ENCODE measurements at places on chromosomes 5 and 9.

- DNase-seq: no peak
Measured at GRCh38 chr9:134839455-134840125, 41.0 kb upstream of the FCN2 start.

DNA sequence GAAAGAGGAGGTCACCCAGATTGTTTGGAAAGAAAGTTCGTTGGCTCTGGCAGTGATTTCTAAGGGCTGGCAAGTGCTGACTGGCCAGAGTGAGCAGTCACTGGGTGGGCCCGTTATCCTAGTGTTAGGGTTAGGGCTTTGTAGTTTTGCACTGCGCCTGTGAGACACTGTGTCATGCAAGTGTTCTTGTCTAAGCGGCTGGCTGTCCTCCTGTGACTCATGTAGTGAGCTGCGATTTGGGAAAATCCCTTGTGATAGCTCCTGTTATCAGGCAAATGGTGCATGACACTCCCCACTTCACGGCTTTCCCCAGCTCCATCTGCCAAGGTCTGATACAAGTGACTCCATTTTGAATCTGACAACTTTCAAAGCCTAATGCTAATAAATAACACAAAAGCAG, 526.0 kb upstream of the ADAMTS16 start:
- DNase-seq: no peak

DNA sequence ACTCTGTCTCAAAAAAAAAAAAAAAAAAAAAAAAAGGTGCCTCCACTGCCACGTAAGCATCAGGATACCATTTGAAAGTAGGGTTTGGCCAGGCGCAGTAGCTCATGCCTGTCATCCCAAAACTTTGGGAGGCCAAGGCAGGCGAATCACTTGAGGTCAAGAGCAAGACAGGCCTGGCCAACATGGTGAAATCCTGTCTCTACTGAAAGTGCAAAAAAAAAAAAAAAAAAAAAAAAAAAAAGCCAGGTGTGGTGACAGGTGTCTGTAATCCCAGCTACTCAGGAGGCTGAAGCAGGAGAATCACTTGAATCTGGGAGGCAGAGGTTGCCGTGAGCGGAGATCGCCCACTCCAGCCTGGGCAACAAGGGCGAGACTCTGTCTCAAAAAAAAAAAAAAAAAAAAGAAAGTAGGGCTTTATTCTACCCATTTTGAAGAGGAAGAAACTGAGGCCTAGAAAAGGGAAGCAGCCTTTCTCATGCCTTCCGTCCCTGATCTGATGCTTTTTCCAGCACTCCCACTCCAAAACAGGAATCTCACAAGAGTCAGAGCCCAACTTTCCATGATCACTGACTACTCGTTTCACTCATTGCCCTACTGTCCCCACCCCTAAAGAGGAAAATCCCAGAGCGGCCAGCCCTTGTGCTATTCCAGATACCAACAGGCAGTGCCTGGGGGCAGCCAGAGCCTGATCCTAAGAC, 16.3 kb upstream of the CCIN start:
- DNase-seq: no peak

DNA sequence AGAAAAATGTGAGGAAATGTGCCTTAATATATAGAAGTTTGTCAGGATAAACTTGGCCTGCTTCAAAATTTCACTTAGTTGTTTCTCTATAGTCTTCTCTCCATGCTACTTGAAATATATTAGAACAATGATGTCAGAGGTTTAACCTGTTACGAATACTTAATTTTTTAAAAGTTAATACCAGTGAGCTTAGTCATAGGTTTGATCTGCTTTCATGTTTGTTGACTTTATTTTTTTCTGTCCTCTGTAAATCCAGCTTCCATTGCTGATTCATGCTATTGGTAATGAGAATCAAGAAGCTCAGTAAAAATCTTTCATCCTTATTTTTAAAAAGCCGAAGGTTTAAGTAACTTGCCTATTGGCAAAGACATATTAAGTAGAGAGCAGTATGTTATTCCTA, 27.9 kb downstream of the BDP1 start:
- DNase-seq: no peak

DNA sequence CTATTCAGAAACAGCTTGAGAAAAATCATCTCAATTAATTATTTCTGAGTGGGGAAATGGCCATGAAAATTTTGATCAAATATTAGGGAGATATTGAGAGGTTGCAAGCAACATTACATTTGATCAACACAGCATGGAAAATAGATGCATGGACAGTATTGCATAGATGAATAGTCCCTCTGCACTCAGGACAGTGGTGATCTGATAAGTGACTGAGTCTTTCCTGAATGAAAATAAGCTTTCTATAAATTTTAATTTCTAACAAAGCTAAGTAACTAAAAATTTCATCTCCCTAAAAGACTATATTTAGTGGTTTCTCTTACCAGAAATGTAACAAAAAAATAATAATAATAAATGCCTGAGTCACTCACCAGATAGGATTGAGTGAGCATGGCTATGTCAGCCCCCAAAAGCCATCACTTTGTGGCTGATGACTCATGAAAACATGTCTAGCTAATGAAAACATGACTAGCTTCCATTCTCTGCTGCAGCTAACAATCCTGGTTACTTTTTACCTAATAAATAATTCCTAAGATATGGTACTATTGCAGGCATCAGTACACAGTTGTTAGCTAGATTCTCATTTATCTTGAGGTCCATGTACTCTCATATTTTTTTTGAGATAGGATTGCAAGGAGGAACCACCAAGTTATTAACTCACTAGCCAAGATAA, 1294.8 kb upstream of the ACO1 start:
- no peak for DNase-seq

DNA sequence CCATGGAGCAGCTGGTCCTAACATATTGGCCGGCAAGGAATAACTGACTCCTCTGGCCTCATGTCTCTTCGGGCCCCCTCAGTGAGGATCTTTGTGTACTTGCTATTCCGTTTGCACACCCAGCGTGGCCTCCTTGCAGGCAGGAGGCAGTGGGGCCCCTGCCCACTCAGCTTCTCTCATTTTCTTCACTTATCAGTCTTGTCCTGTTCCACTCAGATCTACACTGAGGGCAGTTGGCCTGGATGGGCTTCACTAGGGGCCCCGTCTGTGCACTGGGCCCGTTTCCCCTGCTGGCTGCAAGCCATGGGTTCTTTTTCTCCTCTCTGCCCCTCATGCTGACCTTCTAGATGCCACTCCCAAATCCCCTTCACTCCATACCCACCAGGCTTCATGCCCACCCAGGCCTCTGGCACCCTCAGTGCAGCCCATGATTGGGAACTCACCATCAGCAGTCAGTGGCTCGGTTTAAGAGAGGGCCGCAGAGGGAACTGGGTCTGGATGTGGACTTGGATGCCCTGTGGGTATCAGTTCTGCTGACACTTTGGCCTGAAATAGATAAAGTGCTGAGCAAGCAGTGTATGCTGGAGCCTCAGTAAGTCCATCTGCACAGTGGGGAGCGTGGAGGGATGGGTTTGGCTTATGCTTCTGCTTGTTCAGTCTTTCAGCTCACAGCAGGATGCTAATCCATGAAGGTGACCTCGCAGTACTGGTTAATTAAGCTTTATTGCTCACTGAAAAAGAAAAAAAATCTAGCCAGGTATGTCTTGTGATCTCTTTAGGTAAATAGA, 57.9 kb downstream of the ERBIN start:
- no peak for DNase-seq

- no peak for DNase-seq
Measured at GRCh38 chr9:134358026-134358661, 31.9 kb downstream of the RXRA start.

DNA sequence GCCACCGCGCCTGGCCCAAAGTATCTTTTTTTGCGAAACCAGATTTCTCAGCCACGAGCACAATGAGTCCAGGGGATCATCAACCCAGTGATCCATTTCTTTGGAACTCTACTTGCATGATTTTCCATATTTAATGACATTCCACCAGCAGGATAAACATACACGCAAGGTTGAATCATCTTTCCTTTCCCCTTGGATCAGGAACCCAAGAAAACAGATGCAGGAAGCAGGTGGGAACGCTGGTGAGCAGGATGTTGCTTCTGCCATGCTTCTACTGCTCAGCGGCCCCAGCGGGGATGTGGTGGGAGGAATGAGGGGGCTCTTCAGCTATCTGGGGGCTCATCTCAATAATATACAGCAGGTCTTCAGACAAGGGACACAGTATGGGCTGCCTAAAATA, 118.2 kb downstream of the SEC61B start:
- DNase-seq: no peak

GRCh38 chr9:72065076-72065475, 4.7 kb upstream of the C9orf57 start:
- DNase-seq: no peak

GRCh38 chr5:171634511-171634910, 151.1 kb upstream of the SMIM23 start:
- no peak for DNase-seq

DNA sequence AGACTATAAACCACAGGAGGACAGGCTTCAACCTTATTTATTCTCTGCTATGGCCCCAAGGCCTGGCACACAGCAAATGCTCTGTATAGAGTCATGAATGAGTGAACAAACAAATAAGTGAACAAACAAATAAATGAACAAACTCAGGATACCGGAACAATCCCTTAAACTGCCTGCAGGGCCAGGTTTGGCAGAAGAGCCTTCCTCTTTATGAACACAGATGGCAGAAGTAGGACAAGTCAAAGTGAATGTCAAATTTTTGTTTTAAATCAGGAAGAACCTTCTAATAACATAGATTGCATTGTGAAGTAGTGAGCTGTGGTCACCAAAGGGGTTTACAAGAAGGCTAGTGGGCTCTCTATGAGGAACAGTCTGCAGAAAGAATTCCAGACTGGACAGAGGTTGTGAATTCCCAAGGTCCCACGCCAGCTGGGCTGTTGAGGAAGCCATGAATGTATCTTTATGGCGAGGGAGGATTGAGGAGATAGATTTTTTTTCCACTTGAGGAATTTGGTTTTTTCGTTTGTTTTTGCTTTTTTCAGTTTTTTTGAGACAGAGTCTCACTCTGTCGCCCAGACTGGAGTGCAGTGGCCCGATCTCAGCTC, 30.3 kb upstream of the STING1 start:
- no peak for DNase-seq

GRCh38 chr5:67204821-67205220, 8.2 kb upstream of the CD180 start:
- no peak for DNase-seq

DNA sequence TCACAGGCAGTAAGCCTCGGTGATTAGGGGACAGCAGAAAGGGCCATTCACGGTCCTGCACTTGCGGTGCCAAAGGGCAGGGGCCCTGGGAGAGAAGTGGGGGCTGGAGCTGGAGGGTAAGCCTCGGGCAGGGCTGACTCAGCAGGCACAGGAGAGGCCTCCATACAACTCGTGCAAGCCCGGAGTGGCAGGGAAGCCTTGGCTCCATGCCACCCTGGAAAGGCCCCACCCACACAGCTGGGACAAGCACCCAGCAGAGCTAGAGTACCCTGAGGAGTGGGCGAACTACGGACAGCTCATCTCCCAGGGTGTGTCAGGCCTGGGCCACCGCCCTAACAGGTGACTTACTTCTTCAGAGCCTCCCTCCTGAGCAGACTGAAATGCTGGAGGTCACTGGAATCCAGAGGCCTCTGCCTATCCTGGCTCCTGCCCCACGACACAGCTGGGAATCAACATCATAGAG, 5.6 kb upstream of the CAMK2A start:
- no peak for DNase-seq

DNA sequence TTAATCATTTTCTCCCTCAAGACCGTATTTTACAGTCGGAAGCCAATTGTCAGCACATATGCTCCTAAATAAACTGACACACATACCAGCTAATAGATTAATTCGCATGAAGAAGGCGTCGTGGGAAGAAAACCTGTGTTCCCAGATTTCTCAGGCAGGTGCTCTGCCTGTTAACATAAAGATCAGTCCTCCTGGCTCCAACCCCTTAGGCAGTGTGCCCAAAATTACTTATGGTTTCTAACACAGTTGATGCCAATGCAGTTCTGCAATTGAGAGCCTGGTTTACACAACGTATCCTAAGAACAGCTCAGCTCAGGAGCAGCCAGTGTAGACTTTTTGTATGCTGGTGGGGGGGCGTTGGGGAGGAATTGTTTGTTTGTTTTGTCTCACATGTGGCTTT, 208.3 kb downstream of the ENC1 start:
- no peak for DNase-seq

GRCh38 chr9:134224127-134224526, 59.8 kb upstream of the RNU6ATAC start:
- no peak for DNase-seq

GRCh38 chr9:129422843-129423192, 198.1 kb downstream of the C9orf50 start:
- DNase-seq: no peak

DNA sequence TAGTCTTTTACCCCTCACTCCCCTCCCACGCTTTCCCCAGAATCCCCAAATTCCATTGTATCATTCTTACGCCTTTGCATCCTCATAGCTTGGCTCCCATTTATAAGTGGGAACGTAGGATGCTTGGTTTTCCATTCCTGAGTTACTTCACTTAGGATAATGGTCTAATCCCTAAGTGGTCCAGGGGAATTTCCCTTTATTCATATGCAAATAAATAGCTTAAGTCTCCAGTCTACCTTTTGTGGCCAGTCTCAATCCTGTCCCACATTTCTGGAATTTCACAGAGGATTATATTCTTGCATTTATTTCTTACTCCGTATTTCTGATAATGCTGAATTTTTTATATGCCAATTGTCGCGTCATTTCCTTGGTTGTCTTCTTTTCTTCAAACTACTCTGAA, 245.6 kb upstream of the DAB2 start:
- no peak for DNase-seq

GRCh38 chr5:145830594-145830993, 4.5 kb downstream of the PRELID2 start:
- no peak for DNase-seq

GRCh38 chr9:20023961-20024571, 235.2 kb upstream of the SLC24A2 start:
- no peak for DNase-seq

- no peak for DNase-seq
Measured at GRCh38 chr5:25418319-25418859, 773.6 kb upstream of the CDH10 start.

- no peak for DNase-seq
Measured at GRCh38 chr5:124297826-124298225, 448.6 kb downstream of the ZNF608 start.

DNA sequence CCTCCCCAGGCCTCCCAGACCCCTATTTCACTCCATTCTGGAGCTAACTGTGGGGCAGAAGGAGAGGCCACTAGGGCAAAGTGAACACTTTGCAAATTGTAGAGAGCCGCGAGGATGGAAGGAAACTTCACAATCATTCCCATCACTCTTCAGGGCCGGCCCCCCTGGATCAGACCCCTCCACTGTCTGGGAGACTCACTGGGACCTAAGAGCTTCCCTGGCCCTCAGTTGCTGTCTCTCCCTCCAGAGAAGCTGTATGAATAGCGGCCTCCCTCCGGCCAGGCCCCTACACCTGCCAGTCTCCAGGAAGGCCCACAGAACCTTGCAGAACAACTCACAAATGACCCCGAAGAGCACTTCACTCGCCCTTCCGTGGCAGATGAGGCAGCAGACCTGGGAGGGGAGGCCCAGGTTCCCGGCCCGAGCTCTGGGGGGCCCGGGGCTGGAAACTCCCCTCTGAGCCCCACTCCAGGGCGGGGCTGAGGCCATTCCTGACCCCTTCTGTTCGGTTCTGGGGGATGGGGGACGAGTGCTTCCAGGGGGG, 141.9 kb upstream of the IER5L start:
- peak; percentile 15 for DNase-seq

GRCh38 chr9:98568234-98568908, 140.4 kb downstream of the GABBR2 start:
- DNase-seq: no peak

- DNase-seq: no peak
Measured at GRCh38 chr5:68217047-68217355, 1.4 kb downstream of the PIK3R1 start.

Data from activated B cell treated with CpG ODN at 0.5 μM for 24 hours (primary cell).